ENCODE measurements at places on chromosomes 12 and 14.

GRCh38 chr12:65074932-65075331, 46.2 kb downstream of the WIF1 start:
- no peak for DNase-seq

- DNase-seq: no peak
Measured at GRCh38 chr14:94364964-94365363, 23.4 kb downstream of the SERPINA1 start.

- no peak for DNase-seq
Measured at GRCh38 chr14:63295231-63295685, 23.5 kb downstream of the GPHB5 start.

- no peak for DNase-seq
Measured at GRCh38 chr12:88298014-88298682, 156.0 kb downstream of the TMTC3 start.

GRCh38 chr14:104302794-104303405, 164.5 kb downstream of the KIF26A start:
- DNase-seq: no peak

DNA sequence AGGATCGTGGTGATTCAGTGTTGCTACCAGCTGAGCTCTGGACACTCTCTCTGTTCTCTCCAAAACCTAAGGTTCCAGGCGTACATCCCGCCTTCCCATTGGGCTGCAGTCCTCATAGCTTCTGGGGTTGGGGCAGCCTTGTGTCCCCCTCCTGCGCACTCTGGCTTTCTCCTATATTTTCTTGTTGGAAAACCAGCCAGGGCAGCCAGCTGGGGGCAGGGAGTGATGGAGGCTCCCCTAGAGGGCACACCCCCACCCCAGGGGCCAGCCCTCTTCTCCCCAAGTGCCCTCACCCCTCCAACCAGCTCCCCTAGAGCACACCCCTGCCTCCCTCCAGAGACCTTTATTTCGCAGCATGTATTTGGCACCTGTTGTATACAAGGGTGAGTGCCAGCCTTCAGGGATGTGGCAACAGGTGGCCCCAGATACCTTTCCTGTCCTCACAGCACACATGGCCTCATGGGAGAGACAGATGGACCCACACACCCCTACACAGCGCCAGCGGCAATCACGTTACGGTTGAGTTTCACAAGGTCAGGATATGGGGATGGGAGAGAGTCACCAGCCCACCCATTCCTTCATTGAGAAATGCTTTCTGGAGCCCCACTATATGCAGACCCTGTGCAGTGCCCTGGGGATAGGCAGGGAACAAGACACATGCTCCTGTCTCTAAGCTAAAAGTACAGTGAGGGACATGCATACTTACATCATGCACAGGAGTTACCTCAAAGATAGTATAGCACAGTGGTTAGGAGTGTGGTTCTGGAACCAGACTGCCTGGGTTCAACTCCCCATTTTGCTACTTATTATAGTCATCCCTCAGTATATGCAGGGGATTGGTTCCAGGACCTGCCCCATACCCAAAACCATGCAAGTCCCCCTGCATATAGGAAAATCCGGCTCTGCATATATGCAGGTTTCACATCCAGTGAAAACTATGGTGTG, 141.1 kb downstream of the PHETA1 start:
- no peak for DNase-seq

DNA sequence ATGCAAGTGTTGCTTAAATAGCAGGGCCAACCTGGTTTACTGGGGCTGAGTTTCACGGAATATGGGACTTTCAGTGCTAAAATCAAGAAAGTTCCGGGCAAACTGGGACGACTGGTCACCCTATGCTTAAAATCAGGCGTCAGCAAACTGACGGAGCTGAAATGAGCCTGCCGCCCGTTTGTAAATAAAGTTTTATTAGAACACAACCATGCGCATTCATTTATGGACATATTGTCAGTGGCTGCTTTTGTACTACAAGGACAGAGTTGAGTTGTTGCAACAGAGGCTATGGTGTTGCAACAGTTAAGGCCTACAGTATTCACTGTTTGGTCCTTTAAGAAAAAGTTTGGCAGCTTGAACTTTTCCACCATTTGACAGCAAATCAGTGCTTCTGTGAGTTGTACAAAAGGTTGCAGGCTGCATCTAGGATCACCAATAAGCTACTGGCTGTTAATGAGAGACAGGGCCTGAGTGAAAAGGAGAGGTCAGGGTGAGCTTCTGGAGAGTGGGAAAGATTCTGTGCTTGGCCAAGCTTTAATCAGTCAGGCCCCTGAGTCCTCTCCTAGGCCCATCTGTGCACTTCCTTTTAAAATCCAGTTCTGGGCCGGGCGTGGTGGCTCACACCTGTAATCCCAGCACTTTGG, 13.3 kb downstream of the SELPLG start:
- no peak for DNase-seq

- no peak for DNase-seq
Measured at GRCh38 chr14:59346796-59347510, 118.2 kb downstream of the GPR135 start.

DNA sequence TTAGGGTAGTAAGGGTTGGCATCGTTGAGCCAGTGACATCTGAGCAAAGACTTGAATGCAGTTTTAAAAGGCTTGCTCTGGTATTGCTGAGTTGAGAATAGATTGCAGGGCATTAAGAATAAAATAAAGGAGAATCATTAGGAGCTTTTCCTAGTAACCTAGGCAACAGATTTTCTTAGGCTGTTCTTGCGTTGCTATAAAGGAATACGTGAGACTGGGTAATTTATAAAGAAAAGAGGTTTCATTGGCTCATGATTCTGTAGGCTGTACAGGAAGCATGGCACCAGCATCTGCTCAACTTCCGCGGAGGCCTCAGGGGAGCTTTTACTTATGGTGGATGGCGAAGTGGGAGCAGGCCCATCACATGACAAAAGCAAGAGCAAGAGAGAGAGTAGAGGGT, 97.4 kb downstream of the RAD51B start:
- no peak for DNase-seq

- no peak for DNase-seq
Measured at GRCh38 chr14:65079768-65080167, 22.5 kb downstream of the MAX start.

DNA sequence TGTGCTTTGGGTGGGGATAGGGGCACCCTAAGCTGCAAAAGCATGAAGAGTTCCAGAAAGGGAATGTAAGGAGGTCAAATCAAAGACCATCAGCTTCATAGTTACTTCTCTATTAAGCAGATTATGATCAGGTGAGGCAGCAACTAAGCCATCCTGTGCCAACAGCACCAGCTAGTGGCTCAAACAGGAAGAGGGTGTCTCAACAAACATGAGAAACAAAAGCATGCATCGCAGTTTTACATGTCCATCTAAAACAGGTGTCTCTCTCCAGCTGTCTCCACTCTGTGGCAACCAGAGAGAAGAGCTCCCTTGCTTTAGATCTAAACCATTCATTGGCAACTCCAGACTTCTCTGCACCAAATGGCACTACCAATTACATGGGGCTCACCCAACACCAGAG, 52.9 kb downstream of the ACTN1 start:
- no peak for DNase-seq

DNA sequence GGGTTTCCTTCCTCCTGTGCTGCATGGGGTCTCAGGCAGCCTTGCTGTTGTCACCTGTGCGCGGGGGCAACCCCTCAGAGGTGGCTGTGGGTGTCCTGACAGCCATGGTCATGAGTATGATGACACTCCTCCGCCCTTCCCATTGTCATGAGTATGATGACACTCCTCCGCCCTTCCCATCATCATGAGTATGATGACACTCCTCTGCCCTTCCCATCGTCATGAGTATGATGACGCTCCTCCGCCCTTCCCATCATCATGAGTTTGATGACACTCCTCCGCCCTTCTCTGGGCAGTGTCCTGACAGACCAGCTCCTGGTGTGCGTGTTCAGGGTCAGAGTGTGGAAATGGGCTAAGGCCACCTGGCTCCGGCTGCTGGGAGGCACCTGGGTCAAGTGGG, 40.0 kb downstream of the FBRSL1 start:
- DNase-seq: no peak

DNA sequence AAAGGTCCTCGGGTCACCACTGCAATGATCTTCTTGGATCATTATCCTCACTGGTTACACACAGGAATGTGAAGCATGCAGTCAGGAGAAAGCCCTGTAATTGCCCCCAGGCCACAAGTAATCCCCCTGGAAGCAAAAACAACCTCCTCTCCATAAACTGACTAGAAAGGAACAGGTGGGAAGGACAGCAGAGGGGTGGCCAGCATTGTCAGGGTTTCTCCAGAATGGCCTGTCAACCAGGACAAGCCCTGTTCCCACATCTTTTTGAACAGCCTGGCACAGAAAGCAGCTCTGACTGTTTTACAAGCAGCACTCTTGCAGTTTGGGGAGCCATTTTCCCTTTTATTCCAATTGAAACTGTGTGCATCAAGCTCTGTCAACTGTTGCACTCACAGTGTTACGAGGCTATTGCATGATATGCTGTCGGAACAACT, 36.1 kb downstream of the TMCC3 start:
- DNase-seq: no peak

DNA sequence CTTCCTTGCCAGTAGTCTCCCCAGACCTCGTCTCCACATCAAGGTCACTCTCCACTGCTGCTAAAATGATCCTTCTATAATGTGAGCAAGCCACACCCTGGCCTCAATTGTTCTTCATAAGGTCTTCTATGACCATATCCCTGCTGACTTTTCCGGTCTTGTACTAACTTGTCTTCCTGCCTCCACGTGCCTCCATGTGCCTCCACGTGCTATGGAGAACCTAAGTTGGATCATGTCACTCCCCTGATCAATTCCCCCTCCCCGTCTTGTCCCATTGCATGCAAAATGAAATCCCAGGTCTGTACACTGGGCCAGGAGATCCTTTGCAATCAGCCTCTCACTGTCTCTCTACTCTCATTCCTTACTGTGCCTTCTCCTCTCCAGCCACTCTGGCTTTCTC, 110.6 kb downstream of the TTC8 start:
- DNase-seq: no peak

DNA sequence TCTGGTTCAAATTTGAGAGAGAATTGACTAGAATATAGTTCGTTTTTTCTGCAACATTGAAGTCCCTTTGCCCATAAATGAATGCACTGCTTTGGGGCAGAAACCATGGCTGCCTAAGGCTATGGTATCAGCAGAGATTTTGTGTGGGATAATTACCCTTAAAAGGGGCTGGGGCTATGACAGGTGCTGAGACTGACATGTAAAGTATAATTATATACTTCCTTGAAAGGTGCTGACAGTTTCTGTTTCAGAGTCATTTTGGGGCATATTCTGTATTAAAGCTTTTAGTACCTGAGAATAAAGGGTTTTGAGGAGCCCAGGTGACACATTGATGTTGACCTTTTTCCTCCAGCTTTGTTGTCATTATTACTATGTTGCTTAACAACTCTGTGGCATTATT, 150.3 kb upstream of the PTPRQ start:
- DNase-seq: no peak

DNA sequence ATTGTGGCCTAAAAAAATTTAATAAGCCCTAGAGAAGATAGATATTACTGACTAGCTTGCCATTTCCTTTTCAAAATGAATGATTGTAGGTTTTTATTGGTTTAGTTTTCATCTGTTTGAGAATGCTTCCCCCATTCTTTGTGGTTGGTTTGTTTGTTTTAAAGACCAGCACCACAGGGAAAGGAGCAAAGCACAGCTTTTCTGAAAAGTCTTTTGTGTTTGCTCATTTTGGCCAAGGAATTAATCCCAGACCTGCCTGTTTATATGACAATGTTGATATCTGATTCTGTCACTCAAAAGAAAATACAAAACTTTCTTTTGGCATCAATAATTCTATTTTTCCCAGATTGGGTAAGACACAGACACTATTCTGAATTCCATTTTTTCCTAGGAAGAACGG, 312.5 kb upstream of the FLRT2 start:
- no peak for DNase-seq

- no peak for DNase-seq
Measured at GRCh38 chr12:1655225-1655788, 26.3 kb downstream of the WNT5B start.

DNA sequence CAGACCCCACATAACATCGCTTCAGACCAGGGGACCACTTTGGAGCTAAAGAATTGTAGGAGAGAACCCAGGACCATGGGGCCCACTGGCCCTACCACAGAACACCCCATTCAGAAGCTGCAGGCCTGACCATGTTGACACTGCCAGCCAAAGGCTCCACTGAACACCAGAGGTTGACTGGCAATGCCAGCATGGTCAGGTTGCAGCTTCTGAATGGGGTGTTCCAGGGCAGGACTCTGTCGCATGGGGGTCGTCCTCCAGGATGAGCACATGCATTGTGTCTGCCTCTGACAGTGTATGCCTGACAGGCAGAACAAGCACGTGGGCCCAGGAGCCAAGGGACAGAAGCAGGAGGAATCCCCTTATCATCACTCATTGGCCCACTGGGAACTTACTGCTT, 34.1 kb downstream of the DIO3 start:
- DNase-seq: no peak

DNA sequence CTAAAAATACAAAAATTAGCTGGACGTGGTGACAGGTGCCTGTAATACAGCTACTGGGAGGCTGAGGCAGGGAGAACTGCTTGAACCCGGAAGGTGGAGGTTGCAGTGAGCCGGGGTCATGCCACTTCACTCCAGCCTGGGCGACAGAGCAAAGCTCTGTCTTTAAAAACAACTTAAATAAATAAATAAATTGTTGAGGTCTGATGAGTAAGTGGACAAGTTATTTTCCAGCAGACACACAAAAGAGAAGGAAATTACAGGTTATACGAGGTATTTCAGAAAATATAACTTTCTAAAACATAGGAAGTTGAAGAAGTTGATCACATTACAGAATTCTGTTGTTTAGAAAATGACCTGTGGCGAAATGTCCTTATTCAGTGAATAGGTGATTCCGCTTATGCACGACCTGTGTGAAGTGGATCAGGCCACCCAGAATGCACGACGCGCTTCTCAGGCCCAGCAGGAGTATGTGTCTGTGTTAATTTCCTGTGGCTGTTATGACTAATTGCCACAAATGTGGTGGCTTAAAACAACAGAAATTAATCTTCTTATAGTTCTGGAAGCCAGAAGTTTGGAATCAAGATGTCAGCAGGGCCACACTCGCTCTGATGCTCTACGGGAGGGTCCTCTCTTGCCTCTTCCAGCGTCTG, 38.1 kb downstream of the P2RX7 start:
- DNase-seq: no peak

- no peak for DNase-seq
Measured at GRCh38 chr12:68460236-68460635, 128.1 kb upstream of the MDM1 start.

- no peak for DNase-seq
Measured at GRCh38 chr14:85123755-85124154, 406.2 kb upstream of the FLRT2 start.

GRCh38 chr12:80749456-80749855, 32.7 kb downstream of the MYF5 start:
- DNase-seq: no peak

- no peak for DNase-seq
Measured at GRCh38 chr12:125214289-125214688, 149.1 kb downstream of the AACS start.

- no peak for DNase-seq
Measured at GRCh38 chr12:67428431-67428830, 159.3 kb downstream of the CAND1 start.

DNA sequence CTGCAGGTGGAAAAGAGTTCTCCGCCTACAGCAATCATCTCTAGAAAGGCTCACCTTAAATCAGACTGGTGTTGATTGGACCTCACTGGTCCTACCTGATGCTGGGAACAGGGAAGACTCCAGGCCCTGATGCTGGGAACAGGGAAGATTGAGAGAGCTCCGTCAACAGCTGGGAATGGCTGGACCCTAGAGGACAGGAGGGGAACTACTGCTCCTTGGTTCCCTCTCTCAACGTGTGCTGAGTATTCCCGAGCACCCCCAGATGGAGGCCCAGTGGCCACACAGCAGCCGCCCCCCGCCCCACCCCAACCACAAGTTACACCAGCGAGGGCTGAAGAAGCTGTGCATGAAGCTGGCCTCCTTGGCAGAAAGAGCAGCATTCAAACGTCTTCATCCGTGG, 240.3 kb downstream of the SLC15A4 start:
- no peak for DNase-seq
